ENCODE measurements at places on chromosomes 12 and 14.

DNA sequence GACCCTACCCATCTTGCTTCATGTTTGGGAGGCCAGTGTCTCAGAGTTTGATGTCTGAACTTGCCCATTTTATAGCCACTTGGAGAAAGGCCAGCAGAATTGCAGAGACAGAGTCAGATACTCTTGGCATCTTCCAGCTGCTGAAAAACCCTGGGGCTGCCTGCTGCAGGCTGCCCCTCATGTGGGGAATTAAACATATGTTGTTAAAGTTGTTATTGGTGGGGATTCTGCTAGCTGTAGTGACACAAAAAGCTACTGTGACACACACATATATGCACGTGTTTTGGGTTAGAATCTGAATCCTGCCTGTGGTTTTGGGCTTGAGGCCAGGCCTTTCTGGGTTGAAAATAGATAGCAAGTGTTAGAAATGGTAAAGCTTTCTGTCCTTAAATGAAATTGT, 1288.4 kb downstream of the AACS start:
- no peak for DNase-seq

DNA sequence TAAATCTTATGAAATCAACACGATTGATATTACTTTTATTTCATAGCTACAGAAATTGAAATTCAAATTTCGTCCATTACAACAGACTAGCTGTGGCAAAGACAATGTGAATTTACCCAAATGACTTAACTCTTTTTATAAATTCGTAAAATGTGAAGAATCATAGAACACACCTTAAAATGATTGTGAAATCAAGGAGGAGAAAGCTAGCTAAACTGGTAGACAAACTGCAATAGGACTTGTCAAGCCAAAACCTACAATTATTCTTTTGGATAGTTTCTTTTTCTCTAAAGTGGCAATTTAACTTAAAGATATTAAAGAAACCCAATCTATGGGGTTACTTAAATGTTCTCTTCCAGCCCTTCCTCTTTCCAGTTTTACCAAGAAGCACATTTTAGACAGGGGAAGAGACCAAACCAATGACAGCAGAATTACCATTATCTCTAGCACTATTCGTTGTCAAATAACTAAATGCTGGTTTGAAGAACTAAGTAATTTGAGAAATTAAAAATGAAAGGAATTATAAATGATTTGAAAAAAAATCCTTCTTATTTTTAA, 807 bp upstream of the SLC16A7 start:
- DNase-seq, result no peak

DNA sequence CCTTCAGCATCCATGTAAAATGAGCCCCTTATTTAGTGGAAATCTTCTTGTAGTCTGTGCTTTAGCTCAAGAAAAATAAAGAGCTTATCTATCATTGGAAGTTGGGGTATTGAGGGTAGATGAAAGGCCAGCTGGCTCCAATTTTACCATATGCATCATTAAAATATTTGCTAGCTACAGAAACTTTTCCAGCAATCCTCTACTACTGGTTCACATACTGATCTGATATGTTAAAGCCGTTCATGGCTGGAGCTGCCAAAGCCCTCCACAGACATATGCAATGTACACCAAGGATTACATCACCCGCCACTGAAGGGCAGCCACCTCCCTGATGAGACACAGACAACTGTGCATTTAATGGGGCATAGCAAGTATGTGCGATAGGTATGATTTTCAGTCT, 1205.3 kb downstream of the GALC start:
- DNase-seq, result no peak

DNA sequence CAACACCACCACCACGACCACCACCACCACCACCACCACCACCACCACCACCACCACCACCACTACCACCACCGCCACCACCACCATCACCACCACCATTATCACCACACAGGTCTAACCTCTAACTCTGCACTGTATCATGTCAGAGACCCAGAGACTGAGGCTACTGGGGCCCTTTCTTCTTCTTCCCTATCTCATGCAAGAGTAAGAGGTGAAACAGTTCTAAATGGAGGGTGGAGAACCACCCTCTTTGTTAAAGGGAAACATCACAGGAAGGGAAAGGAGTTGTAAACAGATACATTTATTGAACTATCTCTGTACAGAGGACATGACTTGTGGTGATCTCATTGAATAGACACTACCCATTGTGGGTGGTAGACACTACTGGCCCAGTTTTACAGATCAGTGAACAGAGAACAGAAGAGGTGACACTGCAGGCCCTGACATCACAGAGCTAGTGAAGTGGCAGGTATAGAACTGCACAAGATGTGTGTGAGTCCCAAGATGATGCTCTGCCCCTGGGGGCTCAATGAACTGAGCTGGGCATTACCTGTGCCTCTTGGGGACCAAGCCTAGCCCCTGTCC, 91.6 kb downstream of the FOXN3 start:
- no peak for DNase-seq

DNA sequence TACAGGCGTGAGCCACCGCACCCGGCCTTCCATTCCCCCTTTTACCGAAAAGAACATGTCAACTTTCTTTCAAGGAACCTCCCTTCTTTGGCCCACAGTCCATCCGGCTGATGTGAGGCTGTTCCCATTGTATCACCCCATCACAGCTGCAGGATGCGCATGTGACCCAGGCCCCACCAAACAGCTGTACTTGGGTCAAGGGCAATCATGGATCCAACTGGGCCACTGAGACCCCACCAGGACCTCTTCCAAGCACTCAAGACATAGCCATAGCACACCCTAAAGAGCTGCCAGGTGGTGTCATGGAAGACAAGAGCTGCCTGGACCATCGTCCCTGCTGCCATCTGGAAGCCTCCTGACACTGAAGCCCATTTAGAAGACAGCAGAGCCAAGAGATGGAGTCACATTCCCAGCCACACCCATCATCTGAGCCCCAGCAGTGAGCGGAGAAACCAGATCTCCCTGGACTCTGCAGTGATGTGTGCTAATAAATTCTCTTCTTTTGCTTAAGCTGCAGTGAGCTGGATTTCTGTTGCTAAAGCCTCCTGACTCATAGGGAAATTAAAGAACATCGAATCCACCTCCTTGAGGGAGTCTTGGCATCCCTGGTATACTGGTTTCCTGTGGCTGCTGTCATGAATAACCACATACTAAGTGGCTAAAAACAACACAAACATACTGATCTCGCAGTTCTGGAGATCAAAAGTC, 105.6 kb downstream of the KSR2 start:
- DNase-seq, result no peak

DNA sequence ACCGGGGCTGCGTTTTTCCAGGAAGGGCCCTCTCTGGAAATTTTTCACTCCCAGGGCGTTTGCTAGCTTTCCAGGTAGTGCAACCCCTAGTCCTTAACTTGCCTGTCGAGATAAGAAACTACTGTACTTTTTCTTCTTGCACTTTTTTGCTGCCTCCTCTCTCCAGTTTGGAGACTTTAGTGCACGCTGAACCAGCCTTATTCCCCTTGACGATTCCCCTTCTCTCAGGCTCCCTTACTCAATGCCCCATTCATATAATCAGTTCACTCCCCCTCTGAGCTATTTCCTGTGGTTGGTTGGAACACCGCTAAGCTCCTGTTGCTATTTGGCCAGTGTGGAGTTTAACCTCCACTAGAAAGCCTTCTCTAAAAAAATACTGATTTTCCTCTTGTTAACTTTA, 682 bp downstream of the CREBL2 start:
- DNase-seq, result no peak

GRCh38 chr12:131755305-131756113, 44.6 kb downstream of the SFSWAP start:
- DNase-seq, result no peak

- DNase-seq, result no peak
Measured at GRCh38 chr14:86794689-86795088, 1198.3 kb downstream of the GALC start.

- no peak for DNase-seq
Measured at GRCh38 chr12:2643576-2644135, 151.1 kb upstream of the FKBP4 start.

GRCh38 chr12:87991483-87991882, 37.7 kb downstream of the C12orf50 start:
- DNase-seq, result no peak

DNA sequence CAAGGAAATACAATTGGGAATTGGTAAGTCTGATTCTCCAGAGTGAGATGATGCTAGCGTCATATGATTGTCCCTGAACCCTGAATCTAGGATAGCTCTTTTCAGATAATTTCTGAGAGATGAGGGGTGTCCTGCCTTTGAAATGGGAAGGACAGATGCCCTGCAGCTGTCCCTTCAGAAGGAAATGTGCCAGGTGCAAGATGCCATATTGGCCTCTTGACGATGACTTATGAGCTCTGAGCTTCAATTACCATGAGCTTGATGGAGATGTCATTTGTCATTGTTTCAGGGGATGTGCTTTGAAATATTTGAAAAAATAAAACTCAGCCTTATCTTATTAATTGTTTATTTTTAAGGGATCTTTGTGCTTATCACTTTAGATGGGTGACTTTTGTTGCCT, 185.1 kb downstream of the DACT1 start:
- no peak for DNase-seq

DNA sequence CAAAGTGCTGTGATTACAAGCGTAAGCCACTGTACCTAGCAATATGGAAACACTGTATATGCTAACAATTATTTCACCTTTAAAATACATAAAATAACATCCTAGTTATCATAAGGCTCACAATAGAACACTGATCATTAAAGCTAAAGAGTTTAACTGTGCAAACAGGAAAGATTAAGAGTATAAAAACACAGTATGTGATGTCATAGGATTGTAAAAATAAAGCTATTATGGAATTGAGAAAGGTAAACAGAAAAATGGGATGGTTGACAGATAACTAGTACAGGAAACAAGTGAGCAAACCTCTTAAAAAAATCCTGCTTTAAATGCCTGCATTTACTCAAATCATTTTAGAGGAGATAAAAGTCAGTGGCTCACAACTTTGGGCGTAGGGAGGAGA, 10.8 kb upstream of the IPO8 start:
- no peak for DNase-seq

- DNase-seq, result no peak
Measured at GRCh38 chr14:92959189-92959531, 36.2 kb downstream of the CHGA start.

- no peak for DNase-seq
Measured at GRCh38 chr12:70966996-70967790, 46.7 kb upstream of the PTPRR start.

DNA sequence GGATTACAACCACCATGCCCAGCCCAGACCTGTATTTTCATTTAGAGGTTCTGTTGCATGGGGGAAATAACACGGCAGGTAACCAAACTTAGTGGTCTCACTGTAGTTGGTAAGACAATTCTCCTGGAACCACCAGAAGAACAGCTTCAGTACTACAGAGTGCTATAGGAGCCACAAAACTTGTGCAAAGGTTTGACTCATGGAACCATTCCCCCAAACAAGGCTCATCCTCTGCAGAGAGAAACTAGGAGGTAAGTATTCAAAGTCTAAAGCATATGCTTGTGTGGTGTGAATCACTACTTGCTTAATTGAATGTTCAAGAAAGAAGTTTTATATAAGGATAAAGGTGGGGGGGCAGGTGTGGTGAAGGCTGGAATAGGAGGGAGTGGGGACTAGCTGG, 58.7 kb downstream of the GNS start:
- DNase-seq, result no peak

GRCh38 chr12:122995503-122996187, 15.2 kb downstream of the ARL6IP4 start:
- DNase-seq, result no peak

GRCh38 chr12:24738441-24738840, 210.5 kb downstream of the BCAT1 start:
- no peak for DNase-seq

Data from stimulated activated CD4-positive, alpha-beta T cell treated with anti-CD3 and anti-CD28 coated beads, Interleukin-4, amount 100 ng/mL, for 48 hours (primary cell).